ENCODE measurements at places on chromosomes 13 and 19. TPM values are rescaled to one million over a fixed set of nuclear protein-coding genes. Genes with fewer than 3 reads are reported as not detected.

NR1H2 gene
- 82.4 TPM for total RNA-seq

- peak; percentile 83 for DNase-seq
Measured at GRCh38 chr13:112783135-112783977, 93.5 kb downstream of the ATP11A start.

TICAM1 gene
- total RNA-seq, result 4.1 TPM

DNA sequence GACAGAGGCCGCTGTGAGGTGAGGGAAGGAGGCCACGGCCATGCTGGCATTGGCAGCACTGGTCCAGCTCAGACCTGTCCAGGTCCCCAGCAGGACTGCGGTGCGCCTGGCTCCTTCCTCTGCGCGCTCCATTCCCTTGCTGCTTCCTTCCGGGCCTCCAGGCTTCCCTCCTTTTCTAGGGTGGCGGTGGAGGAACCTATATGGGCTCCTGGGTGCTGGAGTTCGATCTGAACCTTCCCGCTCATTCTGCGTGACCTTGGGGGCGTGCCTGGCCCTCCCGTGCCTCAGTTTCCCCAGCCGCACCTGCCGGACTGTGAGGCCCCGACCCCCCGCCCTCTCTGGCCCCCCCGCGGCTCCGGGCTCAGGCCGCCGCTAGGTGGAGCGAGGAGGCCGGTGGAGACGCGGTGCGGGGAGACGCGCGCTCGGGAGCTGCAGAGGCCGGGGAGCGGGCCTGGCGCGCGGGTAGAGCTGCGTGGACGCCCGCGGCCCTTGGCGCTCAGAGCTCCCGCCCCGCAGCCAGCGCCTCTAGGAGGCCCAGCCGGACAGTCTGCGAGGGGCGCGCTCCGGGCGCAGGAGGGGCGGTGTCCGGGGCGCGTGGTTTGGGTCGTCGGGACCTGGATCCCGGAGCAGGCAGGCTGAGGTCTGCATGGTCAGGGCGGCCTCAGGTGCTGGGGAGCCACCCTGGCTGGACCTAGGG, 29.9 kb downstream of the EFNA2 start:
- peak; percentile 50 for DNase-seq

DNA sequence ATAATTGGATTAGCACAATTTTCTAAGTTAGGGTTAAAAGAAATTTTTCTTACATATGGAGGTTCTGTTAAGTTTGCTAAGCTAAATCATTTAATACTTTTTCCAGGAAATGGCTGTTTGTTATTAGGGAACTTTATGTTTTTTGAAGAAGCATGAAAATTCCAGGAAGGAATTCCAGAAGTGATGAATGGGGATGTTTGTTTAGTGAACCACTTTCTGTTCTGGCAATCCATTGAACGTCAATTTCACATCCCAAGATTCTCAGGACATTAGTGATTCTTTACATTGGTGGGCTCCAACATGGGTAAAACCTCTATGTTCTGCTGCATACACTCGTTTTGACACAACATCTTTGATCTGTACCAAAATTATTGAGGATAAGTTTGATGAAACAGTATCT, 534.4 kb downstream of the IRS2 start:
- no peak for DNase-seq

GRCh38 chr13:59038824-59039223, 1124.9 kb downstream of the DIAPH3 start:
- peak; percentile 50 for DNase-seq

DNA sequence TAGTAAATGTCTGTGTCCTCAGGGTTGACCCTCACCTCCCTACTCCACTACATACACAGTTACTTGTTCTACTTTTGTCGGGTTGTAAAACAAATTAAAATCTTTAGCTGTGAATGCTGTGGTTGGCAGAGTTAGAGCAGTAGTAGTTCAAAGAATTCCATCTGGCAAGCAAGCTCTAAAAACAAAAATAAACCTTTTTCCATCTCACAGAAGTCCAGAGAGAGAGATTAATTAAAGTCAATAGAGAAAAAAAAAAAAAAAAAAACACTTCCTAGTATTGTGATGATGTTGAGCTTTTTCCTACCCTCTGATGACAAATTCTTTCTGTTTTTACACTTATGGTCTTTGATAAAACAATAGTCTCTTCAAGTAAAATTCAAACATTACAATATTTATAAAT, 338.4 kb downstream of the PCDH17 start:
- DNase-seq, result peak; percentile 51

LGALS7B gene
- not detected for total RNA-seq

ZNF878 gene
- total RNA-seq, result not detected

DNA sequence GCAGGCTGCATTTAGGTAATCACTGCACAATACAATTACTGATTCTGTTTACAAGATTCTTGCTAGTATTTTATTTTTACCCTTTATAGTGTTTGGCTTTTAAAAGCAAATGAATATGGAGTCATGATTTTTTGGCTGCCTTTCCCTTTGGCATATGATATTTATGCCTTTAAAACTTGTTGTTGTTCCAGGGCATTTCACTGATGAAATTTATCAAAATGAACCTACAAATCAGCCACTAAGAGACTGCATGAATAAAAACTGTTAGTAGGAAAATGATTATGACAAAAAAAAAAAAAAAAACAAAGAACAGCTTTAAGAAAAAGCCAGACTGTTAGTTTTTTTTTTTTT, 2.6 kb downstream of the CPB2 start:
- DNase-seq, result no peak

DNA sequence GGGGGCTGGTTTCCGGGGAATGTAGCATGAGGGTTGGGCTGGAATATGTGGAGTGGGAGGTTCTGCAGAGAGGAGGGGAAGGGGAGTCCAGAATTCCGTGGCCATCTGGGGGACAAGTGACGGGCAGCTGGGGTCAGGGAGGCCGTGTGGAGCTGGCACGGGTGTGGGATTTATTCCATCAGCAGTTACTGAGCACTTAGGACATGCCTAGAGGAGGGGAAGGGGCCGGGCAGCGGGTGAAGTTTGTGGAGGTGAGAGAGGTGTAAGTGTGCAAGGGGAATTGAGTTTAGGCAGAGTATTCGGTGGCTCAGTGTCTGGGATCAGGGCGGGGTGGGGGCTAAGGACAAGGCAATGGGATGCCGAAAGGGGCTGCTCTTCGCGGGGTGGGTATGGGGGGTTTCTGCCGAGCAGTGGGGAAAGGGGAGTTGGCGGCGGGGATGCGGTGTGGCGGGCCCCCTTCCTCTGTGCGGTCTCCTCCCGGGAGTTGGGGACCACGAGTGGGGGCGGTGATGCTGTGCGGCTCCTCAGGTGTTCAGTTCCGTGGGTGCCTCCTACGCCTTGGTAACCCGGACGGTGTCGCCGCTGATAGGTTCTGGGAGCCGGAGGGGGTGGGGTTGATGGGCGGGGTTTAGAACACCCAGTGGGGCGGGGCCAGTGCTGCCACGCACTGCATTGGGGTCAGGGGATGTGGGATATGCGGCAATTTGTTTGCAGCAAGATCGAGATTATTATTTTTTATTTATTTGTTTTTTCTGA, 5.4 kb downstream of the CCDC61 start:
- no peak for DNase-seq

DNA sequence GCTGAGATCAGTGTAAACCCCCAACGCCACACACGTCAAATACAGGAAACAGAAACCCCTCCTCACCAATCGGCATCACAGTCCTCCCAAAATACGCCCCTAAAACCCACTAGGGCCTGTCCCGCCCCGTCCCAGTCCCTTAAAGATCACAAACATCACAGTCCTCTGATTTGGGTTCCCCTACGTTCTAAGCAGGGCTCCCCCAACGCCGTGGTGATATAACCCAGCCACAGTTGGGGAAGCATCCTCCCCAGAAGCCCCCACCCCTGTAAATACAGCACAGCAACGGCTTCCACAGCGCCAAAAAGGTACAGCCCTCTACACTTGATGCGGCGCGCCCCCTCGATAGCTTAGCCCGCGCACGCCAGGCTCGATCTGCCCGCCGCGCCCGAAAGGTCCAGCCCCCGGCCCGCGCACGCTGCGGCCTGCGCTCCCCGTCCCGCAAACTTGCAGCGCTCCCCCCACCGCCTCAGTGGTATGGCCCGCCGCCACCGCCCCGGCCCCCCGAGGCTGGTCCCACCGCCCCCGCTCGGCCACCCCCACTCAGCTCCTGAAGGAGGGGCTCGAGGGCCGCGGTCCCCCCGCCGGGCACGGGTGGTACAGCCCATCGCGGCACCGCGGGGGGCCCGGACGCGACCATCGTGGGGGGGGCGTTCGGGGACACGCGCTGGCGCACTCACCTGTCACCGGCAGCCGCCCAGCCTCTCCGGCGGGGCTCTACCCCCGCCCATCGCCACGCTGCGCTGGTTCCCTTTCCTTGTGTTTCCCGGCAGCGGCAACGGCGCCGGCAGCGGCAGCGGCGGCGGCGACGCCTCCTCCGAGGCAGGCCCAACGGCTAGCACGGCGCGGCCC, at the start of gene AKT2:
Gene AKT2, minus strand, starts transcription at position 845 of the 852 bp plus-strand sequence. CDS start 20,078 bp downstream, outside the sequence.
- DNase-seq, result peak; percentile 49

DNA sequence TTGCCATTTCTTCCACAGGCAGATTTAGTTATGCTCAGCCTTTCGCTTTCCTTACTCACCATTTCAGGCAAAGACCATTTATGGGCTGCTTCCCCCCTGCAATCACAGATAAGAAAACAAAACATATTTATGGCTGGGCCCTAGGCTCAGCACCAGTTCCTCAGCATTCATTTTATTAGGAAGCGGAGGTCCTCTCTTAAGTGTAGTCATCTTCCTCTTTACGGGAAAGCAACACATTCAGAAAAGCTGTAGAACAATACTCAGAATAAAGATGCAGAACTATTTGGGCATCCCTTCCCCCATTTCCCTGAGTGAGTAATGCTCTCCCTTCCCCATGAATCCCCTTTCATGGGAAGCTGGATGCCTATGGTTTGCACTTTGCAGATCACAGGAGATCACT, 27.9 kb downstream of the FLT1 start:
- no peak for DNase-seq

DNA sequence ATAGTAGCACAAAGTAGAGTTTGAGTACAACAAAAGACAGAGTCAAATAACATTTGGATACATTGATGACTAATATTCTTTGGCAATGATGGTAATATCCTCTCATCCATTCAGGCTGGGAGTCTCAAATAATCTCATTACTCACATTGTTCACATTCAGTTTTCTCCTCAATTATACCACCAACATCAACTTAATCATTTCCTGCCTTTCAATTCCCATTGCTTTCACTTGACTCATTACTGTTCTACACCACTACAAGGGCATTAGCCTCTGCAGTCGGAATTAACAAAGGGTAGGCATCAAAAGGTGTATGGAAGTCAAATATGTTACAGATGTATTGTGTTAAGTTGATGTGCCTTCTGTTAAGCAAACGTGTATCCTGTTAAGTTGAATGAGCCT, 518.4 kb upstream of the SLITRK1 start:
- DNase-seq, result peak; percentile 98

NLRP9 gene
- total RNA-seq, result not detected

DNA sequence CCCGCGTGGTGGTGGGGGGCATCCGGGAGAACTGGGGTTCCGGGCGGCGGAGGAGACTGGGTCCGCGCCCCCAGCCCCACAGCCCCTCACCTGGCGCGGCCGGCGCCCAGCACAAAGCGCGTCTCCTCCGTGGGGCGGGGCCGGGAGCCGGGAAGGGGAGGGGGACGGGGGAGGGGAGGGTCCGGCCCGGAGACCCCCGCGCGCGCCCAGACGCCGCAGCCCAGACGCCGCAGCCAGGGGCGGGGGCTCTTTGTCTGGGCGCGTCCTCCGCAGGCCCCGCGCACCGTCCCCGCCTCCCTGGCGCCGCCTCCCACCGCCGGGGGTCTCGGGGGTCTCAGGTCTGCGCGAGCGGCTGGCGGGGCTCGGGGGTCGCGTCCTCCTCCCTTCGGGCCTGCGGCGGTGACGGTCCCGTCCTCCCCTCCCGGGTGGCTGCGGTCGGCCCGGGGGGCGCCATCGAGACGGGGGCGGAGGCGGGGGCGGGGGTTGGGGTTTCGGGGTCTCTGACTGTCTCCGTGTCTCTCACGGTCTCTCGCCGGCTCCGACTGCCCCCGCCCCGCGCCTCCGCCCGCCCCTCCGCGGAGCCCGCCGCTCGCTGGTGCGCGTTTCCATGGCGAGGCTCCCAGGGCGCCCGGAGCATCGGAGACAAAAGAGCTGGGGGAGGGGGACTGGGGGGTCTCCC, at the start of gene PLPPR3:
Gene PLPPR3, minus strand, starts transcription at position 131 of the 679 bp plus-strand sequence. CDS start 396 bp downstream, outside the sequence.
- DNase-seq, result no peak

UNC13A gene
- under 0.01 TPM for total RNA-seq

DNA sequence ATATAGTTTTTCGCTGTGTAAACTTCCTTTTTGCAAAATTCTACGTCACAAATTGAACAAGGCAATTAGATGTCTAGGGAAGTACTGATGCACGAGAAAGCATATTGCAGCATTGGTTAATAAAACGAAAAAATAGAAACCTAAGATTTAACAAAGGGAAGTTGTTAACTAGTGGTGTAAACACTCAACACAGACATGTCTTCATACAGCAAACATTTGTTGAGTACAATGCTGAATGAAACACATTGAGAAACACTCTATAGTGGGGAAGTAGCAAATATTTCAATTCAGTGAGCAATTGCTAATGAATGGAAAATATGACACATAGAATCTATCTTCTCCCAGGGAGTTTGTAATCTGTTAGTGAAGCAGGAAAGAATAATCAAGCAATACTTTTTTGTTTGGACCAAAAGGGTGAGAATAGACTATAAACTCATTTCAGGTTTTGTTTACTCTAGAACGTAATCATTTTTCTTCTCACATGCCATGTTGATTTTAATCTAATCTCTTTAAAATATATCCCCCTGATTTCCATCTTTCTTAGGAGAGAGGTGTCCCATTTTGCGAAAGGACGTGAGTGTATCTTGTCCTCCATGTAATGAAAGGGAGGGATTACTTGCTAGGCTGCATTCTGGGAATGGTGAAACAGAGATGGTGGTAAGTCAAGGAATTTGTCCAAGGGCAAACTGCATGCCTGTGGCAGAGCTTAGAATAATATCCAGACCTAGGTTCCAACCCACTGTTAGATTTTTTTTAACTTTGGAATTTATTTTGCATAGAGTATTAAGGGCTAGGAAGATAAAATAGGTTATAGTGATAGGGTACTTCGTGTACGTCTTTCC, 1.7 kb upstream of the ANKRD10 start:
- DNase-seq, result peak; percentile 69

TEX101 gene
- not detected for total RNA-seq

ATP4B gene
- not detected for total RNA-seq

DNA sequence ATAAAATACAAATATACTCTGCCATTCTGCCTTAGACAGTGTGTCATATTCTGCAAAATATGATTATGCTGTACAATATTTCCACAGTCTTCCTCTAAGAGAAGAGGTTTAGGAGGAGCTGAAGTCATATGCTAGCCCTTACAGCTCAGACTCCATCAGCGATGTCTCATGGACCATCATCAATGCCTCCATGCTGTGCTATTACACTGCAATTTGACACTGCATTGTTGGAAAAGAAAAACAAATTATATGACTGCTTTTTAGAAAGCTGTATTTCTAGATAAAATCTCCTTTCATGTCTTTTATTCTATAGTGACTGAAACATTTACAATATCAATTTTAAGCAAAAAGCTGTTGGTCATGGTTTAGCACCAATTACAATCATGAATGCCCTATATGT, 1089.4 kb upstream of the MIR17HG start:
- DNase-seq, result no peak

DNA sequence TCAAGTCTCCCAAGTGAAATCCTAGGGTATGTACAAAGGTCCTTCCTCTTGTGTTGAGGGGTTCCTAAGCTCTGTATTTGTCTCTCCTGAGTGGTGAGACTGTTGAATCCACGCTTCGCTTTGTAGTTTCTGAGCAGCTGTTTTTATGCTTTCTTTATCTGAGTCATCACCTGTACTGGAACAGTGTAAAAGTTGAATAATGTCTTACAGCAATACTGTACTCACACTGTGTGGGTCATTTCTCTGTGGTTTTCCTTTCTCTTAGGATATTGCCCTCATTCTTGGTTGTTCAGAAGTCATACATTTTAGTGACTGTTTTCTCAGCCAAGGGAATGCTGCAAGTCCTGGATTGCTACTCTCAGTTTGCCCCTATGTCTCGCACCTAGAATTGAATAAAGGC, 1596.6 kb downstream of the SLITRK5 start:
- DNase-seq, result peak; percentile 5

GRCh38 chr13:25860862-25861261, 191.0 kb downstream of the SHISA2 start:
- peak; percentile 71 for DNase-seq

All from fibroblast of lung (primary cell).